Psoas muscle (tissue), 8 donors: ENCODE measurements at places on chromosomes 2 and 18. TPM values are rescaled to one million over a fixed set of nuclear protein-coding genes. Genes with fewer than 3 reads are reported as not detected.

SPEG gene
- 34.8 TPM for polyA plus RNA-seq

GCG gene
- 0.18 TPM for polyA plus RNA-seq

LMAN1 gene
- polyA plus RNA-seq, result 34.5 TPM

ACKR3 gene
- polyA plus RNA-seq, result 25.3 TPM

GAL3ST2 gene
- not detected for polyA plus RNA-seq

SNTG2 gene
- 0.29 TPM for polyA plus RNA-seq
